NCI-H526 treated with DMSO at 0.1 percent for 48 hours (cell line): ENCODE measurements at places on chromosomes 5 and 9.
A peak's percentile ranks its signal among the peaks of the same experiment; 100 is the strongest.

- DNase-seq: no peak
Observed at GRCh38 chr5:97751540-97751939, 568.5 kb upstream of the RIOK2 start.

- no peak for DNase-seq
Observed at GRCh38 chr5:88778736-88779135, 104.2 kb downstream of the MEF2C start.

GRCh38 chr5:6829150-6829784 is 116.0 kb downstream of the TENT4A start:
- DNase-seq: no peak

- DNase-seq: no peak
Observed at GRCh38 chr9:91425271-91425670, 1.6 kb upstream of the NFIL3 start.

DNA sequence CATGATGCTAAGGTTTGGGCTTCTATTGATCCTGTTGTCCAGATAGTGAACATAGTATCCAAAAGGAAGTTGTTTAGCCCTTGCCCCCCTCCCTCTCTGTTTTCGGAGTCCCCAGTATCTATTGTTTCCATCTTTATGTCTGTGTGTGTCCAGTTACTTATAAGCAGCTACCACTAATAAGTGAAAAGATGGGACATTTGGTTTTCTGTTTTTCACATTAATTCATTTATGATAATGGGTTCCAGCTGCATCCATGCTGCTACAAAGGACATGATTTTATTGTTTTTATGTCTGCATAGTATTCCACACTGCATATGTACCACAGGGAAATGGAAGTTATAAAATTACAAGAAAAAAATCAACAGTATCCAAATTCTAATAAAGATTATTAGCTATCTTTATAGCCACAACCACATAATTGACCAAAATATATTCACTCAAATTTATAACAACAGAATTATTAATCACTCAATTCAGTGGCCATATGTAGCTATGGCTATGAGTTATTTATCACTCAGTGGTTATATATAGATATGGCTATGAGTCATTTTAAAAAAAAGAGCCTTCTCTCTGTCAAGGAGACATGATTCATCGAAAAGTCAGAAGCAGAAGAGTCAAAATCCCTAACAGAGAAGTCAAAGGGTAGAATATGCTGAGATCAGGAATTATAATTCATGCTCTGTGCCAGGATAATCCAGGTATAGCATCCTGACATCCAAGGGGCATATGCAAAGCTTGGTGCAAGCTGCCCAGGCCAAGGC is 367.5 kb downstream of the DEPDC1B start:
- DNase-seq: no peak

DNA sequence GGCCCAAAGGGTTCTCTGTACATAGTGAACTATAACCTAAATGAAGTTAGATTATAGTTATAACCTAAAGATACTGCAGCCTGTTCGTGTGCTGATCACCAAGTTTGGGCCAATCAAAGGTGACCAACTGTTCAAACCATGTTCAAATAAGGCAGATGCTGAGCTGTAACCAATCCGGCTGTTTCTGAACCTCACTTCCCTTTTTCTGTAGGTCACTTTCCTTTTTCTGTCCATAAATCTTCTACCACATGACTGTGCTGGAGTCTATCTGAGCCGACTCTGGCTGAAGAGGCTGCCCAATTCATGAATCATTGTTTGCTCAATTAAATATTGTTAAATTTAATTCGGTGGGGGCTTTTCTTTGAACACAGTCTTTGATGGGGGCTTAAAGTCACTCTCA is 1920.2 kb downstream of the MAT2B start:
- DNase-seq: no peak

DNA sequence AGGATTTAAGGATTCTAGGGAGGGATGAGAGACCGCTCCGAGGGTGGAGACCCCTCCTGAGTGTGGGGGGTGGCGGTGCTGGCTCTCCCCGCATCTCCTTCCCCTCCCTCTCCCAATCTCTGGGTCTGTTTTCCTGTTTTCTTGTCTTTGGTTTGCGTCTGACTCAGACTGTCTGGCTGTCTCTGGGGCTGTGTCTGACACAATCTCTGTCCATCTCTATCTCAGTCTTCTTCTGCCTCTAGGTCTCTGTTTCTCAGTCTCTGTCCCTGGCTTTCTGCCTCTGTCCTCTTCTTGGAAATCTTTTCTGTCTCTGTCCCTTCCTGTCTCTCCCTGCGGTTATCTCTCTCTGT is 196 bp upstream of the GRM6 start:
- no peak for DNase-seq

DNA sequence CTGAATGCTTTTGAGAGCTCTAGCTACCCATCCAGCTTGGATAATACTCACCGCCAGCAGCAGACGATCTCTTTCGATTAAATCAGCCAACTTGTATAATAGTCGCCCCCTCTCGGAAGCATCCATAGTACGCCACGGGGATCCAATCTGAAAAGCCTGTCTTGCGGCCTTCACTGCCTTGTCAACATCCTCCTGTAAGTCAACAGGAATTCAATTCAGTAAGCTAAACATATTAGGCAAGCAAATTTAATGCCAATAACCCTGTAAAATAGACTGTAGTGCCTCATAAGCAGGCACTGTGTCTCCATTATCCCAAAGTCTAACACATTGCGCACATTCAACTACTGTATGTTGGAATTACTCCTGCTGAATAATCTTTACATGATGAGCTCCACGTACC is 22.0 kb downstream of the ALDH1A1 start:
- DNase-seq: no peak

DNA sequence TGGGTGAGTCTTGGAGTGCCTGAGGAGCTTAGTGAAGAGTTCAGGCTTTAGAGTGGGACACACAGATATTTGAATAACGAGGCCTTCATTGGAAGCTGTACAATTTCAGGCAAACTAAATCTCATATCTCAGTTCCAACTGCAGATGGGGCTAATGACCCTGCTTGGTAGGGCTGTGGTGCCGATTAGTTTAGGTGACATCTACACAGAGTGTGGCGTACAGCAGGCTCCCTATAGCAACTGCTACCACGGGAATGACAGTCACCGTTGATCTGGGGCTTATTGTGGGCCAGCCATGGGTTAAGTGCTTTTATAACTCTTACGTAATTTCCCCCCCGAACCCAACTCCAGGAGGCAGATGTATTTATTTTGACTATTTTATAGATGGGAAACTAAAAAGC is 70.8 kb downstream of the FAT2 start:
- no peak for DNase-seq

- DNase-seq: peak; percentile 91
Observed at GRCh38 chr5:140219068-140219991, 44.3 kb downstream of the CYSTM1 start.

GRCh38 chr9:899440-900184 is 58.1 kb downstream of the DMRT1 start:
- DNase-seq: peak; percentile 20

GRCh38 chr5:72012906-72013305 is 94.4 kb upstream of the MAP1B start:
- no peak for DNase-seq

DNA sequence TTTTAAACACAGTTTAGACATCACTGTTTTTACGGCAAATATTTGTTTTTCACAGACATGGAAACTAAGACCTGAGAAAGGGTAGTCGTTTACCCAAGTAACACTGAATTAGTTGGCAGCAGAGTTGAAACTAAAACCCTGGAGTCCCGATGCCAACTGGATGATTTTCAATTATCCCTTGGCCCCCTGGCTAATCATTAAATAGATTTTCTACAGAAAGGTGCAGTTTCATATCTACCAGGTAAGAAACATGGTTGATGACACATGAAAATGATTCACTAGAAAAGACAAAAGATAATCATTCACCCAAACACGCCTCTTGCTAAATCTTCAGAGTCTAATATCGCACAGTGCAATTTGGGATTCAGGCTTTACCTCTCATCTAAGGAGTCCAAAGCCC is 136.9 kb downstream of the SEMA5A start:
- DNase-seq: no peak

DNA sequence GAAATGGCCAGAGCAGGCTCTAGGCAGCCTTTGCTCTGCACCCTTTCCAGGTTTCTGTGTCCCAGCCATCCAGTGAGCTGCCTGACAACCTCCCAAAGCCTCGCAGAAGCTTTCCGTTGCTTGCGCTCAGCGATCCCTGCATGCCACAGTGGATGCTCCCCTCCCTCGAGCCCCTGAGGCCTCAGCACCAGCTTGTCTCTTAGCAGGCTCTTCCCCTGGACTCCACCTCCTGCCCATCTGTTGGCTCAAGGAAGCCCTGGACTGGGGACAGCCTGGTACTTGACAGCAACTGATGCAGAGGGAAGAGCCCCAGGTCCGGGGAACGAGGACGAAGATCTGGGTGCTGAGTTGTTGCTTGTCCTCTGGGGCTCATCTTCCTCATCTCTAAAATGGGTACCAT is 23.2 kb downstream of the TSPAN17 start:
- no peak for DNase-seq

DNA sequence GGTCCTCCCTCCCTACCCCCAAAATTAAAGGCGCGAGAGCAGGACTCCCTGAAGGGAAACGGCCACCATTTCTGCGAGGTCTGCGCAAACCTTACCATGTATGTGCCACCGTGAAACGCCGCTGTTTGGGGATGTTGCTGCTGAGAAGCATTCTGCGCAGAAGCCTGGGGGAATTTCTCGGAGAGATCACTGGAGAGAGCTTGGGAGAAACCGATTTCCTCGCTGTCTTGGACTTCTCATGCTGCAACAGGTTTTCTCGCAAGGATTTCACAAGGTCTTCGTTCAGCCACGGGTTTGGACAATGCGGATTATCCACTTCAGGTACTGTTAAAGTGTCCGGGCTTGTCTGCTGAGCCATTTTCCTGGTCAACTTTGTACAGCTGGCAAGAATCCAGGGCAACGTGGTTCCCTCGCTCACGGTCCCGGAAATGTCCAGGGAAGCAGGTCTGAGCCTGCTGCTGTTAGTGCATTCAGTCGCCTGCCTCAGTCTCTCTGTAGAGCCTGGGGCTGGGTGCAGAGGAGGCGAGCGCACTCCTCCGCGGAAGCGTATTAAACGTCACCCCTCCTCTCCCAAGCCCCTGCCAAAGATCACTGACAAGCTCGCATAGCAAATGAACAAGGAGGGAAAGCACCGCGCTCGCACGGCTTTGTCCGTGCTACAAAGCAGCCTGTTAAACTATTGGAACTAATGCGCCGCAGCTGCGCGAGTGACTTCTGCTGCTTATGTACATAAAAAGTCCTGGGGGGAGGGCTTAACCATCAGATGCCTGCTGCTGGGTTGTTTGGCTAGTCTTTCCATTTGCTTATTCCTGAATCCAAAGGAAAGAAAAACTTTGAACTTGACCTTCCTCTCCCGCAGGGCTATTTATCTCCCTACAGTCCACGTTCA is 125.1 kb downstream of the PDE4D start:
- DNase-seq: no peak

- DNase-seq: no peak
Observed at GRCh38 chr9:87573841-87574342, 76.2 kb downstream of the DAPK1 start.

DNA sequence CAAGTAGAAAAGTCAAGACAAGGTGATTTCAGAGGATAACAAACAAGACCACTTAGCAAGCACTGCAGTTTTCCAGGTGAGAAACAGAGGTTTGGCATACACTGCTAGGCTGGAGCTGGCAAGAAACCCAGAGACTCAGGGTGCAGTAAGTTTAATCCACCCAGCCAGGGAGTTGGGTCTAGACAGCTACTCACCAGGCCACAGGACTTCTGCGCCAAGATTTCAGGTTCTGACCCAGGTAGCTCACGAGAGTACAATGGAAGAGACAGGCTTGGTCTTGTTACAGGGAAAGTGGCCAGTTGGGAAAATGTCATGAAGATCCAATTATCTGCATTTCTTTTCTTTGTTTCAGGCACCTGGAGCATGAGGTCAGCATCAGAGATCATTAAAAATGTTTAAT is 9.8 kb downstream of the SMIM23 start:
- DNase-seq: no peak

DNA sequence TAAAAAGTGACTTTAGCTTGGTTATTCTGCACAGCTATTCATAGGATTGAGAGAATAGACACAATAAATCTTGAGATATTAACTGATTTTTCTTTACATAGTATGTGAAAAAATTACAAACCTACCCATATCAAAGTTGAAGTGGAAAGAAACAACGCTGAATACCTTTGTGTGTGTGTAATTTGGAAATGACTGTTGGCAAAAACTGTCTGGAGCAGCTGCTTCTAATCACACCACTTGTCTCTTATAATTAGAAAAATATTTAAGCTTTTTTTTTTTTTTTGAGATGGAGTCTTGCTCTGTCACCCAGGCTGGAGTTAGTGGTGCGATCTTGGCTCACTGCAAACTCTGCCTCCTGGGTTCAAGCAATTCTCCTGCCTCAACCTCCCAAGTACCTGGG is 110.8 kb upstream of the POC5 start:
- DNase-seq: no peak

DNA sequence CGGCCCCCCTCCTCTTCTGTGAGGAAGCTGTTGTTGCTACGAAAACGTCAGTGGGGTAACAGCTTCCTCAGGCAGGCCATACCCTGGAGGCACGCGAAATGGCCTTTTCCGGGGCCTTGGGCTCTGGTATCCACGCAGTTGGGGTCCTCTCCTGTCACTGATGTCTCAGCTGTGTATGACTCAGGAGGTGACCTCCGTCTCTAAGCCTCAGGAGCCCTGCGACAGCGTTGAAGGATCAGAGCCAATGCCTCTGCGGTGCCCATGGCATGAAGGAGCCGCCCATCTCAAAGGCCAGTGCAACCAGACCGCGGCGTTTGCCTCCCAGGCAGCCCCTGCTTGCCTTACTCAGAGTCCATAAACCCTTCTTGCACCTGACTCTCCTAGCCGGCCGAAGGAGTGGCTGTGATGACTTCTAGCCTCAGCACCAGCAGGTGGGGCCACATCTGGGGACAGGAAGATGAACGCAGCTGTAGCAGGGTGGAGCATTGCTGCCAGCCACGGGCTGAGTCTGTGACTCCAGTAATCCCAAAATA is 1.0 kb upstream of the MXD3 start:
- DNase-seq: no peak

GRCh38 chr5:111211341-111211740 is 12.8 kb upstream of the CAMK4 start:
- no peak for DNase-seq

DNA sequence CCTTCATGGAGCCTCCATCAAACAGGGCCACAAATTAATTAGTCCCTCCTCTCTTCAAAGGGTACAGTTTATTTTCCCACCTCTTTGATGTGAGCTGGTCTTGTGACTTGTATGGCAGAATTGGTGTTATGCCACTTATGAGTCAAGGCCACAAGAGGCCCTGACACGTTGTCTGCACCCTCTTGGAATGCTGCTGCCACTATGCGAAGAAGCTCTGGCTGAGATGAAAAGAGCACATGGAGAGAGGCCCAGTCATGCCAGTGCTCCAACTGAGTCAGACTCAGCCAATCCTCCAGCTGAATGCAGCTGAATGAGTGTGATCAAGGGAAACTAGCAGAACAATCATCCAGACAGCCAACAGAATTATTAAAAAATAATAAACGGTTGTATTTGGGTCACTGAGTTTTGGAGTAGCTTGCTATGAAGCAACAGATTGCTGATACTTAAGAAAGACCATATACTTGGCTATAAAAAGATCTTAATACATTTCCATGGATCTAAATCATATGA is 128.3 kb downstream of the MARCHF11 start:
- no peak for DNase-seq
